Large intestine (tissue), 12 donors: ENCODE measurements at places on chromosomes 7 and 10.
A peak's percentile ranks its signal among the peaks of the same experiment; 100 is the strongest.

DNA sequence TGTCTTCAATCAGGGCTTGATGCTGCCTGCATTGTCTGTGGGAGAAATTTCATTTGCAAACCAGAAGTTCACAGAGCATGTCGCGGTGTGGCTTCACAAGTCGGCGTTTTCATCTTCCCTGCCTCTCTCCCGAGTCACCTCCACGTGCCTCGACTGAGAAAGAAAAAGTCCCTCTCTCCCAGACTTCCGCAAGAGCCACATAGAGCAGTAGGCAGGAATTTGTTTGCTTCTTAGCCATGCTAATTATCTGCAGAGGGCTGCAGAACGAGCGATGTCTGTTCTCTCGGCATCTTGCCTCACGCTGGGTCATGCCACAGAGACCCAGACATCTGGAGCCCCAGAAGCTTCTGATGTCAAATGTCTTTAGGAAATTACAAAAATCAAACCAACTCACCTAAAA, 272.2 kb downstream of the TCF7L2 start:
- no peak for DNase-seq

- DNase-seq, result no peak
Measured at GRCh38 chr10:110109511-110109910, 97.9 kb upstream of the MXI1 start.

DNA sequence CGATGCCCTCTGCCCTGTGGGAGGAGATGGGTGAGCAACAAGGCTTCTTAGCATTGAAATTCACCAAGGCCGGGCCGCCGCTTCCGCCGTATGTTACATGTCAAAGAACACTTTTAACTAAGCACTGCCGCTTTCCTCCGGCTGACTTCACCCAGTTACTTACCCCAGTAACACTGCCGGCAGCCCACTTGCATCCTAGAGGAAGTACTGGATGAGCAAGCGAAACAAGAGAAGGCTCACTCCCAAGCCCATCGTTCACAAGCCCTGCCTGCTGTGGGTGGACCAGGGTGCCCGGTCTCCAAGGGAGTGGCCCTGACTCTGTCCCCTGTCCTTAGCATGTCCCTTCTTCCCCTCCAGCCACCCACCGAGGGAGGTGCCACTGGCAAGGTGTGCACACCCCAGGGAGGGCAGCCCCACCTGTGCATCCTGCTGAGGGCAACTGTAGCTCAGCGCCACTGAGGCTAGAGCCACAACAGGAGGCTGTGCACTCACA, 73.1 kb upstream of the EBF3 start:
- no peak for DNase-seq

- DNase-seq, result no peak
Measured at GRCh38 chr7:50783801-50784507, 1.3 kb upstream of the GRB10 start.

DNA sequence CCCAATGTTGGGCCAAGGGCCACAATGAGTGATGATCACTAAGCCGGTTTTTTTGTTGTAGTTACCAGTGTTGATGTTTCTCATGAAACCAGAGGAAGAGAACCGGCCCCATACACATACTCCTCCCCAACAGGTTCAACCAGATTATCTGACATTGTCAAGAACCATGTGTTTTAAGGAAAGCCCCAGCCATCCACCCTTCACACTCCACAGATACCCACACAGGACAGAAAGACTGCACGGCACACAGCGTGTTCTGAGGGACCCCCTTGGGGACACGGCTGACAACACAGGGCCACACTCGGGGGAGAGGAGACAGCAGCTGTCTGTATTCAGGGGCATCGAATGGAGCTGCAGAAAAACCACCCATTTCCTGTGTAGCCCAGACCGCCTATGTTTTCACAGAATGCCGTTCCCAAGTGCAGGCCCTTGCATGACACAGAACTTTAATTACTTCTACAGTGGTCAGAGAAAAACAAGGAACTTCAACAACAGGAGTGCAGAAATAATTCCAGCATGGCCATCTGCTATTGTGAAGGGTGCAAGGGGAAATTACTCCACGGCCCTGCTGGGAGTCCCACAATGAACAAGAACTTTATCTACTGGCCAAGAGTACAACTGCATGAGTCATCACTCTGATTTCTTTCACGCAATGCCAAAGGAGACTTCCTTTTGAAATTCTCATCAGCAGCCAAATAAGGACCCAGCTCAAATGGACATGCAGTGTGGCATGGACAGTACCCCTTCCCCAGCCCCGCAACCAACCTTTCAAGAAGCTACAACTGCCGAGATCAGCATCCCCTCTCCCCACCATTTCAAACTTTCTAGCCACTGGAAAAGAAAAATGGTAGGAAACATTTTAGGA, 2.3 kb downstream of the KLF6 start:
- DNase-seq, result peak; percentile 92
